ENCODE measurements at places on chromosomes 5 and 9.

DNA sequence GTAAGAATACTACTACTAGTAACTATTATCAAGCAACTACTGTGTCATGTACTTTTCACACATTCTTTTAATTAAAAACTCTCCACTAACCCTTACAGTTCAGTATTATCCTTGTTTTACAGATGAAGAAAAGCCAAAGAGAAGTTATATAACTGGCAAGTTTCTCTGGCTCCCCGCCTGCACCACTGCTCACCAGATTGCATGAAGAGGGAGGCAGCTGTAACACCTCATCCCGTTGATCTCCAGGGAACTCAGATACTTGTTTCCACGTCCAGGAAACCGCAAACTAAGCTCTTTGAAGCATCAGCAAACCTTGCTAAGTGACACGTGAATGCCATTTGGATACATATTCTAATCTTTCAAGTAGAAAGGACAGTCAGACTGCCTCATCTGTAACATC lies 70.3 kb downstream of the RIGI start:
- no peak for DNase-seq

DNA sequence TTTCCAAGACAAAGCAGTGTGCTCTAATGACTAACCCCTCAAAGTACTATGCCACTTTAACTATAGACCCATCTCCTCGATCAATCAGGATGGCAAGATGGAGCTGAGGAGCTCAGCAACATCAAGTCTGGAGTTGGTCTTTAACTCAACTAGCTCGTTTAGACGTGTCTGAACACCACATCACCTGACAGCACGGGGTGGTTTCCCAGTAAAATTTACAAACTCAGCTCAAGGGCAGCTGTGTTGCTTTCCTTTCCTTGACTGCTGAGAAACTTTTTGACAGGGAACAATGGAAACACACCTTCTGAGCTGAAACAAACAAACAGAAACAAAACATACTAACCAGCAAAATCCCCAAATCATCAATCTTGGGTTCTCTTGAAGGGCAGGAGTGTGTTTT lies 202.5 kb downstream of the NTRK2 start:
- no peak for DNase-seq

- no peak for DNase-seq
Observed at GRCh38 chr5:116733991-116734975, 159.7 kb upstream of the SEMA6A start.

GRCh38 chr5:111997308-111997707 lies 240.3 kb upstream of the NREP start:
- DNase-seq = no peak

- no peak for DNase-seq
Observed at GRCh38 chr5:120550358-120550757, 86.3 kb downstream of the PRR16 start.

DNA sequence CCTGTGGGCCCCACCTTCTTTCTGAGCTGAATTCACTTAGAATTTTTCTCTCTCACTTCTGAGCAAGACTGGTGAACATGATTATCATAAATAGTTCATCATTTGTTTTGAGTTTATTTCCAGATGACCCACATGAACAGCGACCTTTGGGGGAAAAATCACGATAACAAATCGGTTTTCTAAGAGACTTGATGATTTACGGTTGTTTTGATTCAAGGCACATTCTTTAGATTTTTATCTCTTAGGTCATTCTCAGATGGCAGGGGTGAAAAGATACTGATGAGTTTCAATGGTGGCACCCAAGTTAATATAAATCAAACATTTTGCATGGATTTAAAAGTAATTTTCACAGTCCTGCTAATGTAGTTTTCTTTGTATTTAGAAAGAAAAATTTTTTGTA lies 95.1 kb downstream of the DMXL1 start:
- no peak for DNase-seq
